ENCODE measurements at places on chromosomes 13 and 19.
A peak's percentile ranks its signal among the peaks of the same experiment; 100 is the strongest.

- no peak for DNase-seq
These were observed 2.0 kb upstream of the CCDC97 start for GRCh38 chr19:41307954-41308449.

GRCh38 chr13:78192716-78193115 is 274.1 kb upstream of the EDNRB start:
- no peak for DNase-seq

GRCh38 chr13:35838356-35838755 is 292.8 kb downstream of the DCLK1 start:
- DNase-seq: no peak

GRCh38 chr13:23673354-23673753 is 103.1 kb downstream of the TNFRSF19 start:
- DNase-seq: no peak

DNA sequence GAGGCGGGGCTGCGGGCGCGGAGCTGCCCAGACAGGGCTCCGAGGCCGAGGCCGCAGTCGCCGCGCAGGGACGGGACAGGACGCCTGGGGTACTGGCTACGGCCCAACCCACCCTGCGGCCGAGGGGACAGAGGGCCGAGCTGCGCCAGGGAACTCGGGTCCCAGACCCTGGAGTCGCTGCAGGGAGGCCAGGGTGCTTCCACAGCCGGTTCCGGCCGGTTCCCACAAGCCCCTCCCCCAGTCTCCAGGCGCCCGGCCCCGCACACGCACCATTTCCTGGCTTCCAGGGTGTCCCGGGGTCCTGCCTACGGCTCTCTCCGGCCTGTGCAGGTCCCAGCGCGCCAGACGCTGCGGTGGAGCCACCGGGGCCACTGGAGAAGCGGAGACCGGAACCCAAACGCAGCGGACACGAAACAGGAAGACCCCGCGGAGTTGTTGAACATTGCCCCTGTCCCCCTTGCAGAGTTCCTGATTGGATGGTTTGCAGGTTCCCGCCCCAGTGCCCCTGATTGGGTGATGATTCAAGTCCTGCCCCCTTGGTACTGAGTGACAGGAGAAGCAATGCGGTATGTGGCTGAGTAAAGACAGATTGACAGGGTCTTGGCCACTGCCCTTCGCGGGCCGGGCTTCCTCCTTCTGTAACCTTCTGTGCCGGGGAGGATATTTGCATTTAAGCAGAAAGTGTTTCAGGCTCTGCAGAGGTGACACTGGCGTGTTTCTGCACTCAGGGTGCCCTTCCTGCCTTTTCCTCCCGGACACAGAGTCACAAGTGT is at the start of gene ZNF564:
Gene ZNF564, minus strand, starts transcription at position 423 of the 773 bp plus-strand sequence. Its CDS starts 150 bp downstream, at position 273.
- peak; percentile 70 for DNase-seq

GRCh38 chr19:41735071-41735600 is 20.2 kb upstream of the CEACAM6 start:
- DNase-seq: no peak

- DNase-seq: no peak
These were observed 15.7 kb upstream of the OBI1 start for GRCh38 chr13:78674638-78675037.

- peak; percentile 94 for DNase-seq
These were observed at the start of gene PAK4 for GRCh38 chr19:39125554-39126311. Gene PAK4, plus strand, starts transcription at chr19:39125786. Its CDS starts 43,768 bp downstream, at chr19:39169554.

- no peak for DNase-seq
These were observed 16.1 kb upstream of the SPART start for GRCh38 chr13:36362251-36362650.

GRCh38 chr13:59374691-59375090 is 789.0 kb downstream of the DIAPH3 start:
- DNase-seq: no peak

GRCh38 chr13:98386637-98387036 is 190.3 kb downstream of the STK24 start:
- no peak for DNase-seq

All from activated CD8-positive, alpha-beta memory T cell treated with anti-CD3 and anti-CD28 coated beads for 1 hour (primary cell).